ENCODE measurements at places on chromosomes 6 and 20.

DNA sequence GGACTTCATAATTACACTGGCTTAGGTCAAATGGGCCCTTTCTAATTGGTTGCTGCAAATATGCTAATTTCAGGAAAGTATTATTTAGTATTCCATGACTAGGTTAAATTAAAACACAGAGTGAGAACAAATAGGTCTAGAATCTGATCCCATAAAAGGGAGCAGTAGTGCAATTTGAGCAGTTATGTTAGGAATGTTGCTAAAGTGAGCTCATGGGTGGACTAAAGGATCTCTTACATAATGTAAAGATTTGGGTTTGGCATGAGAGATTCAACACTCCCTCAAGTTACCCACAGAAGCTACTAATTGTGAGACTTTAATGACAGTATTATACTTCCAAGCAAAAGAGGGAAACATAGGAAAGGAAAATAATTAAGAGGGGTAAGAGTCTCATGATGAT is 109.1 kb downstream of the C6orf58 start:
- DNase-seq = no peak

DNA sequence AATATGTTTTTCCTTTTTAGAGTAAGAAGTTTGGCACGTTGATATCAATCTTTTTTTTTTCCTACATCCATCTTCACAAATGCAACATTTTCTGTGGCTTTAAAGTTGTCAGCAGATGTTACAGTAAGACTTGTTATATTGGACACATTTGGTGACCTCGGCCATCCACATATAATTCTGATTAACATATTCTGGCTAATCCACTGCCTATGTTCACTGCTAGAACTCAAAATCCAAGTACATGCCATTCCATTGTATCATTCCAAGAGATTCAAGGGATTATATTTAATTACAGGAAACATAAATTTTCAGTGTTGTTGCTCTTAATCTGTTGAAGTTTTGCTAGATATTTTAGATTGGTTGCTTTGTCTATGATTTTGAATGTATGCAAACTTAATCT is 367.6 kb downstream of the TENT5A start:
- no peak for DNase-seq

DNA sequence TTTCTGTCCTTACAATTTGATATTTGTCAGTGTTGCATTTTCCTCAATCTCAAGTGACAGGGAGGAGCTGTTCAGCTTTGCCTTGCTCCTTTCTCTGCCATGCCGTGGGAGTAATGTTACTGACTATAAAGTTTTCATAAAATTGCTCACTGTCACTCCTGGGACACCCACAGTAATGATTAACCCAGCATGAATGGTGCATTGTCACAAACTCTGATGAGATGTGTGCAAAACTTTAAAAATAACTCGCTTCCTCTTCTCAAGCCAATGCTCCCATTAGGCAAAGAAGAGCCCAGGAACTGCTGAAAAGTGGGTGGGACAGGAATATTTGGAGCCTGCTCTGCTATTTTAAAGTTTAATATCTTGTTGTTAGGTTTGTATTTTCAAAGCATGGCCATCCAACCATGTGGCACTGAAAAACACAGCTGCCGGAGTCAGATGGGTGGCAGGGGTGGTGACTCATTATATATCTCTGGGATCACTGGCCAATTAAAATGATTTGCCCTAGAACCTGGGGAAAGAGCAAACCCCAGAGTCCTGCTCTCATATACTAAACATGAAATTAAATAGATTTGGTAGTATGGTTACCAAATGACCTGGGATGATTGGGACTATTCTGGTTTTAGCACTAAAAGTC is 260.1 kb downstream of the BTBD3 start:
- DNase-seq = no peak

DNA sequence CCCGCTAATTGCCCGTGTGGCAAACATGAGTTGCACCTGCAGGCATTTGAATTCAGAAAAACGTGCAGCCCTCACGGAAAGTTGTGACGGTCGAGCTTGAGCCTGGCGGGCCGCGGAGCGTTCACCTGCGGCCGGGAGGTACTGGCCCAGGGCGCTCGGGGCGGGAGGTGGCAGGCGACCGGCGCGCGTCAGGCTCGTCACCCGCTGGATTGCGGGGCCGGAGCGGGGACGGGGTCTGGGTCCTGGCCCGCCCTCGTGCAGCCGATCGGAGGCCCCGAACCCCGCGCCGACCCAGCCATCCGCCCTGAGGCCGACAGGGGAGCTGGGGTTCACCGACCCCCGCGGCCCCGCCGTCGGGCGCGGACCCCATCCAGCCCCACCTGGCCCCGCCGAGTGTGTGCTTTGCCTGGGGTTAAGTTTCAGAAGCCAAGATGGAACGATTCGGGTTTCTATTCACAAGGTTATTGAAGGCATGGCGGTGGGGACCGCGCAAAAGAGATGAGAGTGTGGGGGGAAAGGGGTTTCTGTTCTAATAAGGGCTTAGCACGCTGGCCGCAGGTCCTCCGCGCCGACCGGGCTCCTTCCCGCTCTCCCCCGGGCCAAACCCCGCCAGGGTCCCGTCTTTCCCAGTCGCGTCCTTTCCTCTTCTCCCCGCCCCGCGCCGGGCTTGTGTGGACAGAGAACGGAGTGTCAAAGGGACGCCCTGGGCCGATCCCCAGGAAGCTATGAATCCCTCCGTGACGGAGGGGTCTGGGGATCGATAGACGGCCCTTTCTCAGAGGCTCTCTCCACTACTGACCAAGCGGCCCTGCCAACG is 1.6 kb upstream of the HEY2 start:
- peak; percentile 89 for DNase-seq

GRCh38 chr6:35017411-35018181 is 123.5 kb downstream of the TCP11 start:
- DNase-seq = no peak

GRCh38 chr20:62907384-62908317 is 18.7 kb downstream of the DIDO1 start:
- DNase-seq = no peak

DNA sequence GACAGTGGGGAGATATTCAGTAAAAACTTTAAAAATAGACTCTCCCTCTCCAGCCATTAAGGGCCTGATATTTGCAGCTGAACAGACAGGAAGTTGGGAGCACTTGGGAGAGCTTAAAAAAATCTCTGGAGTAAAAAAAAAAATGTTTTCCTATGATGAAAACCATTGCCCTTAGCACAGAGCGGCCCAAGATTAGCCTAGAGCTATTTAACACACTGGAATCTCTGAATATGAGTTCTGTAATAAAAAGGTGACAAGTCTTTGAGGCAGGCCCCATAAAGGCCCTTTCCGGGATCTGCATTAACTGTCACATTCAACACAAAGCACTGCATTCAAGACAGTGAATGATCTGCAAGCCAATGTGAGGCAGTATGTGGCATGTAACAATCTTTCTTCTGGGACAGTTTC is 393.7 kb downstream of the ZFAND3 start:
- no peak for DNase-seq

DNA sequence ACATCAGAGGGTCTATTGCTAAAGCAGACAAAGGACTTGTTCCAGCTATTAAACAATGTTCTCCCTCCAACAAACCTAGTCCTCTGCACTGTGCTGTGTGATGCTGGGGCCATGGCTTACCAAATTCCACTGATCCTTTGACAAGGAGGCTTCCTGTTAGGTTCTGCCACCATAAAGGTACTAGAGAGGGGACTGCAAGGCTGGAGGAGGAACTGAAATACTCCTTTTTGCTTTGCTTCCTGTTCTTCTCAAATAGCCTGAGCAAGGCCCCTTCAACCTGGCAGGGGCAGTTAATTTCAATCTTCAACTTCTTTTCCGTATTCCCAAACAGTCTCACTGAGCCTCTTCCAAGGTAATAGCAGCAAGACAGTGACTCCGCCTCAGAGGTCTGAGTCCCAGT is 286.4 kb upstream of the IRAK1BP1 start:
- no peak for DNase-seq

DNA sequence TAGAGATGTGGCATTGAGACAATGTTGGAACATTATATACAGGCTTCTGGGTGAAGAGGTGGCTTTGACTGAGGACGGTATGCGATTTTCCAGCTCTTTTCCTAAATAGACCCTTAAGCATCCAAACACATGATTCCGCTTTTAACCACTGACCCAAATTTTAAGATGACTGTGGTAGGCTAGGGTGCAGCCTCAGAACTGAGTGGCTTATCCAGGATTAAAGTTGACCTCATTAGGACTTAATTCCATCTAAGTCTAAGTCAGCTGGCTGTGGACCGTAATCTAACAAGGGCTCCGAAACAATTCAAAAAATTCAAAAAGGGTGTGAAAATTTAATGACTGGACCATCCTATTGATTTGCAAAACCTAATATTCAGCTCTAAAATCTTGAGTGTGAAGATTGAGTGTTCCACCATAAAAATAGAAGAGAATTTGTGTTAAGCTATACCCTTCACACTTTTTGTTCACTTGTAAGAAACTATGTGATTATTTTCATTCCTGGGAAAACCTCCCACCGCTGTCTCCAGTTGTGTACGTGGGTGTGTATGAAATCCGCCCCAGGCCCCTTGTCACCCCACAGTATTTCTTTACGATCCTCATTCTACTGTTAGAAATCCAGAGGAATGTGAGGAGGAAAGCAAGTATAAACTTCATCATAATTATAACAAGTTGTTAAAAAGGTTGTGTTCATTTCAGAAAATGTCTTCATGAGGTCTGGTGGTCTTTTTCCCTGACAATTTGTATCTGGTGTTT is 2.7 kb downstream of the PCMTD2 start:
- DNase-seq = no peak

- no peak for DNase-seq
Measured at GRCh38 chr6:158777510-158777909, 41.7 kb downstream of the EZR start.
